Activated B cell treated with CpG ODN at 0.5 μM for 24 hours (primary cell): ENCODE measurements at places on chromosomes 5 and 9. TPM values are rescaled to one million over a fixed set of nuclear protein-coding genes. Genes with fewer than 3 reads are reported as not detected.

Gene ADAMTSL2
- total RNA-seq: not detected in 2 replicates

Gene PDE6A
- not detected in 2 replicates for total RNA-seq

Gene ZNF608
- total RNA-seq: 20.7 and 22.0 TPM in 2 replicates

Gene SLC6A7
- total RNA-seq: not detected in 2 replicates

Gene RANBP3L
- total RNA-seq: 0.13 TPM in 1 of 2 replicates, not detected in the other

Gene ADAMTS13
- 1.9 TPM in 2 replicates for total RNA-seq

Gene PLEKHG4B
- total RNA-seq: not detected in 2 replicates

Gene LRRC70
- total RNA-seq: 0.84 and 1.2 TPM in 2 replicates

Gene PCA3
- not detected in 2 replicates for total RNA-seq

Gene ACOT12
- not detected in 2 replicates for total RNA-seq

Gene FBP1
- total RNA-seq: 0.80 and 1.2 TPM in 2 replicates

GRCh38 chr5:32916648-32917047, 205.5 kb downstream of the NPR3 start:
- H3K36me3 ChIP-seq: no peaks in the 10 kb centered on the region
- no peaks in the 10 kb centered on the region for H3K4me1 ChIP-seq
- no peaks in the 10 kb centered on the region for H3K27me3 ChIP-seq
- no peak overlapping the region for H3K4me3 ChIP-seq

GRCh38 chr9:16277471-16277960, 593.0 kb downstream of the BNC2 start:
- DNase-seq: no peak
- no peaks in the 10 kb centered on the region for H3K36me3 ChIP-seq
- H3K4me3 ChIP-seq: no peak overlapping the region
- H3K4me1 ChIP-seq: no peaks in the 10 kb centered on the region

GRCh38 chr5:151509231-151509630, 61.8 kb downstream of the SLC36A1 start:
- no peaks in the 10 kb centered on the region for H3K27me3 ChIP-seq
- H3K4me1 ChIP-seq: peaks cover 10% of the 10 kb centered on the region
- H3K4me3 ChIP-seq: no peak overlapping the region
- DNase-seq: no peak

DNA sequence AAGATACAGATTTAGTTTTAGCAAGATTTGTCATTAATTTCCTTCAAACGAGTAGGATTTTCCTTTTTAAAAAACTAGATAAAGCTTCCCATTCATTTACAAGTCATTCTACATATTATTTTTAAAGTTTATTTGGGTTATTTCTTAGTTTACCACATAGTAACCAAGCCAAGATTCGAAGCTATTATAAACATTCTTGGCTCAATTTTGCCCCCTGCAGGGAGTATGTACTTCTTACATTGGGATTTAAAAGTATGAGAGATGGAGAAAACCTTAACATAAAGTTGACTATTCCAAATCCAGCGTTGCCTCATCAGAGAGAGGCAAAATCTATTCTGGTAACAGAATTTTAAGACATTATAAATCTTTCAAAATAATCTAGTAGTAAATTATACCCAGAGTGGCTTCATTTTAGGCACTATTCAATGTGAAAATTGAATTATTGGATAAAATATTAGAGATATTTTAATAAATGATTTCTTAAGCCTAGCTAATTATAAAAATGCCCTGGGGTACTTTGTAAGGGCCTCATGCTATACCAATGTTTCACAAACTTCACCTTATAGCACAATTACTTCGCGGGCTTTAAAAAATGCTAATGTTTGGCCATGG, 39.1 kb downstream of the FBN2 start:
- H3K27ac ChIP-seq: no peak overlapping the region
- no peaks in the 10 kb centered on the region for H3K36me3 ChIP-seq
- DNase-seq: no peak
- H3K4me3 ChIP-seq: no peak overlapping the region
- H3K4me1 ChIP-seq: no peaks in the 10 kb centered on the region

DNA sequence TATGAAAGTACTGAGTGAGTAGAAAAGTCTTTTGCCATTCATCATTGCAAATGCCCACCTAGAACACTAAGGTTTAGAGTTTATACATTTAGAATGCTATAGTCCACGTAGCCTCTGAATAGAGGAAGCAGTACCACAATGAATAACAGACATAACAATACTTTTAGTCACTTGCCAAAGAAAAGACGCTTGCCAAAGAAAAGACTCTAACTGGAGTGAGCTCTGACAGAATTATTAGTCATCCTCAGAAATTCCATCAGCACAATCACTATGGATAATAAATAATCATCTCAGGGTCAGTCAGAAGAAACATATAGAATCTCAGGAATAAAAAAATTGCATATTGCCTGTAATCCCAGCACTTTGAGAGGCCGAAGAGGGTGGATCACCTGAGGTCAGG, 168.5 kb upstream of the TARS1 start:
- H3K27ac ChIP-seq: no peak overlapping the region
- no peaks in the 10 kb centered on the region for H3K4me1 ChIP-seq
- no peaks in the 10 kb centered on the region for H3K36me3 ChIP-seq
- no peaks in the 10 kb centered on the region for H3K27me3 ChIP-seq
- DNase-seq: no peak

- H3K4me1 ChIP-seq: no peaks in the 10 kb centered on the region
- DNase-seq: no peak
- no peak overlapping the region for H3K27ac ChIP-seq
- no peaks in the 10 kb centered on the region for H3K27me3 ChIP-seq
- no peak overlapping the region for H3K4me3 ChIP-seq
- no peaks in the 10 kb centered on the region for H3K36me3 ChIP-seq
Measured at GRCh38 chr9:12463641-12464040, 229.5 kb upstream of the TYRP1 start.

- no peak for DNase-seq
- no peak overlapping the region for H3K27ac ChIP-seq
- no peak overlapping the region for H3K4me3 ChIP-seq
- peaks cover 2% of the 10 kb centered on the region for H3K4me1 ChIP-seq
- H3K27me3 ChIP-seq: no peaks in the 10 kb centered on the region
Measured at GRCh38 chr5:107474361-107474715, 196.4 kb downstream of the EFNA5 start.

DNA sequence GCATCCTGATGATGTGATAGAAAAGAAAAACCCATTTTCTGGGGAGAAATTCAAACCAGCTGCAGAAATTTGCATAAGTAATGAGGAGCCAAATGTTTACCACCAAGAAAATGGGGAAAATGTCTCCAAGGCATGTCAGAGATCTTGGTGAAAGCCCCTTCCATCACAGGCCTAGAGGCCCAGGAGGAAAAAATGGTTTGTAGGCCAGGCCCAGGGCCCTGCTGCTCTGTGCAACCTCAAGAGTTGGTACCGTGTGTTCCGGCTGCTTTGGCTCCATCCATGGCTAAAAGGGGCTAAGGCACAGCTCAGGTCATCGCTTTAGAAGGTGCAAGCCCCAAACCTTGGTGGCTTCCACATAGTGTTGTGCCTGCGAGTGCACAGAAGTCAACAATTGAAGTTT, 543.1 kb downstream of the ZNF608 start:
- no peak for DNase-seq
- no peak overlapping the region for H3K4me3 ChIP-seq

DNA sequence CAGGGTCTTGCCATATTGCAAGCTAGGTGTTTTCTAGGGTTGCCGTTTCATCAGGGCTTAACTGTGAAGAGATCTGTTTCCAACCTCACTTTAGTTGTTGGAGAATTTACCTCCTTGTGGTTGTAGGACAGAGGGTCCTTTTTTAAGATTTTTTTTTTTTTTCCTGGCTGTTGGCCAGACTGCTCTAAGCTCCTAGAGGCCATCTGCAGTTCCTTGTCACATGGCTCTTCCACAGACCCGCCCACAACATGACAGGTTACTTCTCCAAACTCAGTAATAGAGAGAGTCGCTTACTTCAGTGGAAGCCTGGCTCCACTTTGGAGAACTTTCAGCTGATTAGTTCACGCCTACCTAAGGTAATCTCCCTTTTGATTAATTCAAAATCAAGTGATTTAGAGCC, 543.7 kb downstream of the DMRTA1 start:
- no peak for DNase-seq
- H3K4me1 ChIP-seq: no peaks in the 10 kb centered on the region
- H3K27ac ChIP-seq: no peak overlapping the region

GRCh38 chr5:35698047-35698808, 80.6 kb downstream of the SPEF2 start:
- no peak overlapping the region for H3K27ac ChIP-seq
- H3K36me3 ChIP-seq: no peaks in the 10 kb centered on the region
- no peak overlapping the region for H3K4me3 ChIP-seq
- DNase-seq: no peak

DNA sequence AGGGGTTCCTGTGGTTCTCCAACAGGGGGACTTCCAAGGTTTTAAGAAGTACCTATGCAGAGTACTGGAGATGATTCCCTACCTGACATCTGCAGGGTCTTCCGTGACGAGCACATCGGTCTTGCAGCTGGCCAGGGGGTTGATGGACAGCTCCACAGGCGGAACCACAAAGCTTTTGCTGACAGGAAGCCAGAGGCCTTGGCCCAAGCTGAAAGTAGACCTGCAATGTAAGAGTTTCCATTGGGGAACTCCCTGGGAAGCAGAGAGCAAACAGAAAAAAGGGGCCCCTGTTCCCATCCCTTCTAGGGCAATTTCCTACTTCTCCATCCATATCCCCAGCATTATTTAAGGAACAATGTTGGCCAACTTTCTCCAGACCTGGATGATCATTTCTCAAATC, 288.0 kb downstream of the TRIM32 start:
- no peak for DNase-seq
- no peak overlapping the region for H3K4me3 ChIP-seq
- H3K27me3 ChIP-seq: no peaks in the 10 kb centered on the region
- H3K36me3 ChIP-seq: no peaks in the 10 kb centered on the region

DNA sequence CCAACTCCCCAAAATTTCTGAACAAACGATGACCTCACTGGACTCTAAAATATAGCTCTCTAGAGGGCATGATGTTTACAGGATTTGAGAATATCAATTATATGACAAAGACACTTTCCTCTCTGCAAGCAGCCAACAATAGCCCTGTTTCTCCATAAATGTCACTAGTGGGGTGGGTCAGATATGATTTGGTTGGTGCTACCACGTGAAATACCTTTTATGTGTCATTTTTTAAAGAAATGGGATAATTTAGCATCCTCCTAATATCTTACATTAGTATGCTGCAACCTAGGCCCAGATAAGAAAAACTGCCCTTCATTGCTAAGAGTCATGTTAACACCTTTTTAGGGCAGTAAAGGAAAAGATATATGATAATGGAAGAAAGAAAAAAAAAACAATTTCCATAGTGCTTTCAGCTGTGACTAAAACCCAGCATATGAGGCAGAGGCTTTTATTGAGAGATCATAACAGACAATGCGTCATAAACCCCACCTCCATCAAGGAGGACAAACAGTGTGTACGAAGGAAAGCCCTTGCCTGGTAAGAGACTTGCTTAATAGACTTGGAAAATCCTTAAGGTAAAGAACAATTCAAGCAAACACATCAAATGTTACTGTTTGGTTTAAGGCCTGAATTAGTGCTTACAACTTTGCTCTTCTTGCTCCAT, 372.4 kb upstream of the PAPPA start:
- no peaks in the 10 kb centered on the region for H3K4me1 ChIP-seq
- no peaks in the 10 kb centered on the region for H3K36me3 ChIP-seq
- no peak overlapping the region for H3K27ac ChIP-seq
- no peaks in the 10 kb centered on the region for H3K27me3 ChIP-seq
- DNase-seq: no peak

DNA sequence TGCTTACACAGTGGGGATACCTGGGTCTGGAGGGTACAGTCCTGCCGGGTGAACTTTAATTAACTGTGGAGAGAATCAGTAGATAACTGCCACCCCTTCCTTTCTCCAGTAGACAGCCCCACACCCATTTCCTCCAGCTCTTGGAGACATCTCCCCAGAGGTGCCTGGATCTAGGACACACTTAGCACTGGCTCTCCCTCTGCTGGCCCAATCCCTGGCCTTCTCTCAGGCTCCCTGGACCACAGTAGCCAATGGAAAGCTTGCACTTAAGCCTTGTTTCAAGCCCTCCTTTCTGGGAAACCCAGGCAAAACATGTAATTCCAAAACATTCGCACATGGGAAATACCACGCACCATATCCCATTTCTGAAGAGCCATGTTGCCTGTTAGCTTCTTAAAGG, 169.2 kb upstream of the GAS1 start:
- no peaks in the 10 kb centered on the region for H3K4me1 ChIP-seq
- H3K36me3 ChIP-seq: no peaks in the 10 kb centered on the region
- H3K4me3 ChIP-seq: no peak overlapping the region
- H3K27ac ChIP-seq: no peak overlapping the region
- H3K27me3 ChIP-seq: no peaks in the 10 kb centered on the region

DNA sequence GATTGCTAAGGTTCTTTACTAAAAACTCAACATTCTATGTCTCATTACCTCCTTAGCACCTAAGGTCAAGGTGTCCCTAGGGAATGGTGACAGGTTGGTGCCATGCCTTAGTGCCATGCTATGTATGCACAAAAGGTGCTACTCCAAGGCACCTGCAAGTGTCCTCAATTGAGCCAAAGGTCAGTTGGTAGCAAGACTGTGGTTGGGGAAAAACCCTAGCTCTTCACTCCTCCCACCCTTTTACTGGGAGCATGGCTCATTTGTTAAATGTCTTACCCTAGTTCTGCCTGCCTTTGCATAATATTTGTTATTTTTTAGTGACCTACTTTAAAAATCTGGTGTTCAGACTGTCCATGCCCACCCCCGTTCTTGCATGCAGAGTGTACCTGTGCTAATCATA, 17.0 kb downstream of the ACO1 start:
- H3K4me3 ChIP-seq: no peak overlapping the region
- H3K27ac ChIP-seq: no peak overlapping the region

GRCh38 chr9:93952784-93953495, 2.2 kb downstream of the BARX1 start:
- H3K27ac ChIP-seq: peak overlapping the region; percentile 56
- H3K4me1 ChIP-seq: peaks cover 51% of the 10 kb centered on the region
- H3K36me3 ChIP-seq: no peaks in the 10 kb centered on the region
- peaks cover 66% of the 10 kb centered on the region for H3K27me3 ChIP-seq

GRCh38 chr5:130462516-130462915, 558.3 kb downstream of the CHSY3 start:
- no peak overlapping the region for H3K27ac ChIP-seq
- no peak for DNase-seq
- no peaks in the 10 kb centered on the region for H3K36me3 ChIP-seq
- no peaks in the 10 kb centered on the region for H3K27me3 ChIP-seq

GRCh38 chr9:130240410-130241197, 25.0 kb upstream of the HMCN2 start:
- peaks cover 36% of the 10 kb centered on the region for H3K4me1 ChIP-seq
- no peaks in the 10 kb centered on the region for H3K36me3 ChIP-seq
- H3K4me3 ChIP-seq: peak overlapping the region; percentile 80
- peak overlapping the region; percentile 92 for H3K27ac ChIP-seq

DNA sequence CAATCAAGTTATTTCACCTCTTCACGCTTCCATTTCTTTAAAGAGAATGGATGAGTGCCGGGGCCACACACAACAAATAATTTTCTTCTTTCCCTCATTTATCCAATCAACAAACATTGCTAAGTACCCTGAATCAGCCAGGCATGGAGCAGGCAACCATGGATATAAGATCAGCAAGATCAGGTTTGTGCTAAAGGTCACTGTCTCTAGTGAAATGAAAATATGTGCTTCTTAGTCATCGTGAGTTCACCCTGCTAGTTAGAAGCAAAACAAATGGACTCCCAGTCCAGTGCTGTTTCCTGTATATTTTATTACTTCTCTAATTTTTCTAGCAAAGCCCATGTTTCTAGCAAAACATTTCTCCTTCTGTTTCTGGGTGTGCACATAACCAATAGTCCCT, 629.2 kb downstream of the BNC2 start:
- H3K27ac ChIP-seq: no peak overlapping the region
- no peak for DNase-seq
- no peaks in the 10 kb centered on the region for H3K36me3 ChIP-seq
- H3K27me3 ChIP-seq: no peaks in the 10 kb centered on the region
